ENCODE measurements at places on chromosomes 16 and 17.

DNA sequence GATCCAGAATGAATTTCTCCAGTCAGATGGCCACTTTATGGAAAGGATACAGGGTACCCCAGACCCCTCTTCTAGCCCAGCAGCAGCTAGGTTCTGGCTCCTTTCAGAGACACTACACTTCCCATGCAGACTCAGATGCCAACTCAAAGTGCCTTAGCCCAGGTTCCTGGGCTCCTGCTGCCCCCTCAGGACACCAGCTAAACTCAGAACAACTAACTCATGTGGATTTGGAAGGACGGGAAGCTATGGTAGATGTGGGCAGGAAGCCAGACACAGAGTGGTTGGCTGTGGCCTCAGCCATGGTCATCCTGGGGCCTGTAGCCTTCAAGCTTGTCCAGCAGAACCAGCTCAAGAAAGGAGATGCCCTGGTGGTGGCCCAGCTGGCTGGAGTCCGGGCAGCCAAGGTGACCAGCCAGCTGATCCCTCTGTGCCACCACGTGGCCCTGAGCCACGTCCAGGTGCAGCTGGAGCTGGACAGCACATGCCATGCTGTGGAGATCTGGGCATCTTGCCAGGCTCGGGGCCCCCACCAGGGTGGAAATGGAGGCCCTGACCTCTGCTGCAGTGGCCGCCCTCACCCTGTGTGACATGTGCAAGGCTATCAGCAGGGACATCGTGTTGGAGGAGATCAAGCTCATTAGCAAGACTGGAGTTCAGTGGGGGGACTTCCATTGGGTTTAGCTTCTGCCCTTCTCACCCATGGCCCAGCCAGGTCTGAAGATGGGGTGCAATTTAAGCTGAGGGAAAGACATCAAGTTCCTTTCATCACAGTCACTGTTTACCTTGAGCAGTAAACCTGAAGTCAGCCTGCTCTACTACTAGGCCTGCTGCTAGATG, 111.8 kb downstream of the N4BP1 start:
- DNase-seq = no peak

DNA sequence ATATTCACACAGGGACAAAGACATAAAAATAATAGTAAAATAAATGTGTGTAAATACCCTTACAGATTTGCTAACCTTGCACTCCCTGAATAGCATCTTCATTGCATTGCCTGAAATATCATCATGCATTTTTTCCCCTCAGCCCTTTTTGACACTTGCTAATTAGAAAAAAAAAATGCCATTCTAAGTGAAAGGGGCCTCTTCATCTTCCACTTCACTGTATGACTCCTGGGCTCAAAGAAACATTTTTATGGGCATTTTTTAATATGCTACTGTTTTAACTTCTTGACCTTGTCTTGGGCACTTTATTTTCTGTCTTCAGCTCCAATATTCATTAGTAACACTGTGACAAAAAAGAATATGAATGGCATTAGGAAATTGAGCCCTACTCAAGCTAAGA, 1424.4 kb downstream of the CDH8 start:
- DNase-seq = no peak

DNA sequence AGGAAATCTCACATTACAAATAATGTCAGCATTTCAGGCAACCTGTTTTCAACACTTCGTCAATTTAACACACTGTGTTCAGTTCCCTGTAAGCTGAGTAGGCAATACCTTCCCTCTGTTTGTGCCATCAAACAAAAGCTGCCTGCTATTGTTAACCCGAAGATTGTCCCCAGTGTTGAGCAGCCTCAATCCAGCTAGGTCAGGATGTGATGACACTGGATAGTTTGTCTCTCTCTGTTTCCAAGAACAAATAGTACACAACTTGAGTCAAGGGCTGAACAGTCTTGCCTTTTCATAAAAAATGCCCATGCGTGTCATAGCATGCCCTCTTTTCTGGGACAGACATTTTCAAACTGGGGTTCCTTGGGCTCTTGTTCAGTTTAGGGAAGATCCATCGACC, 36.4 kb downstream of the HSD17B2 start:
- no peak for DNase-seq

GRCh38 chr17:45650561-45650960, 133.6 kb upstream of the CRHR1 start:
- no peak for DNase-seq

DNA sequence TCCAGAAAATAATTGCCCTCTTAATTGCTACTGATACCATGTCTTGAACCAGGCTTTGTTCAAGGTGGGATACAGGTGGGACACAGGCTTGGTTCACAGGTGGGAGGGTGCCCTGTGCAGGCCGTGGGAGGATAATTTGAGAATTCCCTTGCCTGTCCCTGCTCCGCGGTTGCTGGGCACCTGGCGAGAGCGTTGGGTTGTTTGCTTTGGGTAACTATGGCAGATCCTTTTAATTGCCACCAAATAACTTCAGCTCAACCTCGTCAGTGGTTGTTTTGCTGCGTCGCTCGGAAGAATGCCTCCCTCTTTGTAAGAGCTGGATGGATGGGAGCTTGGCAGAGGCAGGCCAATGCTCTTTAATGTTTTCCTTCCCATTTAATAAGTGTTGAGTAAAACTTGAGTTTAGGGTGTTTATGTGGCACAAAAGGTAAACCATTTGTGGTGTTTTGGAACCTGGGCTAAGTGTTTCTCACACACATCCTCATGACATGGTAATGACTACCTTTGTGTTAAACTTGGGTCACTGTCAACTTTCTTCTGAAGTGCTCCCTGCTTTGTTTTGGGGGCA, 202.5 kb downstream of the MSI2 start:
- DNase-seq = no peak

DNA sequence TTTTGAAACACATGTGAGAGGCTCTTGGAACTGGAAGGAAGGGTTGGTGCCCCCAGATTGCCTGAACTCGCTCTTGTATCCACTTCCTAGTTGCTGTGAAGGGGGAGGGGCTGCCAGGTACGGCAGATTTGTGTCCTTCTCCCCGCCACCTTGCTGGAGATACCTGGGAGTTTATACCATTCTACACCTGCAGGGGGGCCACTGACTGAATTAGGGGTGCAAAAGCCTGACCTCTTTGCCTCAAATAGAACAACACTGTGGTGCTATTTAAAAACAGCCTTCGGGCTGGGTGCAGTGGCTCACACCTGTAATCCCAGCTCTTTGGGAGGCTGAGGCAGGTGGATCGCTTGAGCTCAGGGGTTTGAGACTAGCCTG, 35.1 kb upstream of the IL34 start:
- no peak for DNase-seq

DNA sequence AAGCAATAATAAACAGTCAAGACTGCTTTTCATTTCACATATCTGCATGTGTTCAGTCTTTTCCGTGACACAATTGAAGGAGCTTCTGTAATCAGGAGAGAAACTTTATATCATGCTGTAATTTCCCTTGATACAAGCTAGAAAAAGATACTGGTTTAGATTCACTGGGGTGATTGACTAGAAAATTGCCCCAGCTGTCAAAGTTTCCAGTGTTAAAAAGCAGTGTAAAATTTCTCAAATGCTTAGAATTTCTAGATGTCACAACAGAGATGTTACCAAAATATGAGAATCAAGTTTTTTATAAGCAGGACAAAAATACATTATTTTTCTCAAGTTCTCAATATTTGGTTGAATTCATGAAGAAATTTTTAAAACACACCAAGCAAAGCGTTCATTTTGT, 292.4 kb upstream of the HSBP1 start:
- DNase-seq = no peak

GRCh38 chr17:58870747-58871146, 115.1 kb downstream of the PPM1E start:
- DNase-seq = no peak

GRCh38 chr16:83946154-83946780, 6.8 kb upstream of the OSGIN1 start:
- no peak for DNase-seq

DNA sequence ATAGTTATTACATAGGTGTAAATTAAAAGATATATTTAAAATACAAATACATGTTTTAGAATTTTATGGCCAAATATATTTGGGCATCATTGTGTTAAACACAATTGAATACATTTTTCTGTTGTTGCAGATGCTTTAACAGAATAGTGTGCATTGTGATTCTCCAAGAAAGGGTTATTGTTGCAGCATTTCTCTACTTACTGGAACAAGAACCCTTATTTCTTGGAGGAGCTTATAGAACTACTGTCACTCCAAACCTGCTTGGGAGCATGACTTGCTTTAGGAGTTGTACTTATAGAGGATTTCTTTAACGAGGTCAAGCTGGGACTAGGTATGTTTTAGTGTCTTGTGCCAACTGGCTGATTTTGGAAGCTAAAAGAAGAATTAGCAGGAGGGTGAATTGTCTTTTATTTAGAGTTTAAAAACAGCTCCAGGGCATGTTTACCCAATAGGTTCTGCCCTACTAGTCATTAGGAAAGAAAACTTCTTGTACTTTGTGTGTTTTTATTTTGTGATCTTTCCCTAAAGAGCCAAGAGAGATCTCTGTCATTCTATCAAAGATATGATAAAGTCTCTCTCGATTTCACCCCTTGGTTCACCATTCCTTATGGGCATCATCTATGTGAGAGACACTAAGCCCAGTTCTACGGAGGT, 279.8 kb upstream of the SALL1 start:
- DNase-seq = no peak

DNA sequence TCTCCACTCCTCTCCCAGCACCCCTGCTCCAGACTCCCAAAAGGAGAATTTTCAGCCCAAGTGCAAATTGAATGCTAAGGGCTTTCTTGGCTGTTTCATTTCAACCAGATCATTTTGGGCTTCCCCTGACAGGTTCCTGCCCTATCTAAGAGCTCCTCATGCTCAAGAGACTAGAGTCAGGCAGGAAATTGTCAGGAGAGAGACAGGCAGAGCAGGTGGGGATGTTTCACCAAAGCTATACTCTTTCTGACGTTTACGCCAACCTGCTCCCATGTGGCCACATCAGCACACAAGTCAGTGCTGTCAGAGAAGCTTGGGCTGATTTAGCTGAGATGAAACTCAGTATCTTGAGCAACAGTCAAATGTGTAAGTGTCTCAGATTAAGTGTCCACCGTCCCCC, 31.4 kb downstream of the HIC1 start:
- DNase-seq = no peak

DNA sequence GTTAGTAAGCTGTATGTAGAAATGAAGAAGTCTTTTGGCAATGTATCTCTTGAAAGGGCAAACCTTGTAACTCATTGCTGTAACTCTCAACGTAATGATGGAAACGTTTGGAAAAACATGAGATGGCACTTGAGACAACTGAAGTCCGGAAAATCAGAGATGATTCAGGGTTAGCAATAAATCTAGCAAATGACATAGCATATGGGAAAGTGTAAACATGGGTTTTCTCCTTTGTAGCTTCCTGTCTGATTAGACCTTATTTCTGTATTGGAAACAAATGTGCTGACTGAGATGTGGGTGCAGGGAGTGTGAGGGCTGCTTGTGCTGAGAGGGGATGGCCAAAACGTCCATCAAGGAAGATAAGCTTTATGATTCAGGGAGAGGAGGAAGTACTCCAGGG, 110.7 kb upstream of the FAM20A start:
- no peak for DNase-seq

GRCh38 chr17:45783593-45784292, 377 bp upstream of the CRHR1 start:
- DNase-seq = no peak

GRCh38 chr16:66490774-66491715, 58.9 kb downstream of the TK2 start:
- DNase-seq = no peak

DNA sequence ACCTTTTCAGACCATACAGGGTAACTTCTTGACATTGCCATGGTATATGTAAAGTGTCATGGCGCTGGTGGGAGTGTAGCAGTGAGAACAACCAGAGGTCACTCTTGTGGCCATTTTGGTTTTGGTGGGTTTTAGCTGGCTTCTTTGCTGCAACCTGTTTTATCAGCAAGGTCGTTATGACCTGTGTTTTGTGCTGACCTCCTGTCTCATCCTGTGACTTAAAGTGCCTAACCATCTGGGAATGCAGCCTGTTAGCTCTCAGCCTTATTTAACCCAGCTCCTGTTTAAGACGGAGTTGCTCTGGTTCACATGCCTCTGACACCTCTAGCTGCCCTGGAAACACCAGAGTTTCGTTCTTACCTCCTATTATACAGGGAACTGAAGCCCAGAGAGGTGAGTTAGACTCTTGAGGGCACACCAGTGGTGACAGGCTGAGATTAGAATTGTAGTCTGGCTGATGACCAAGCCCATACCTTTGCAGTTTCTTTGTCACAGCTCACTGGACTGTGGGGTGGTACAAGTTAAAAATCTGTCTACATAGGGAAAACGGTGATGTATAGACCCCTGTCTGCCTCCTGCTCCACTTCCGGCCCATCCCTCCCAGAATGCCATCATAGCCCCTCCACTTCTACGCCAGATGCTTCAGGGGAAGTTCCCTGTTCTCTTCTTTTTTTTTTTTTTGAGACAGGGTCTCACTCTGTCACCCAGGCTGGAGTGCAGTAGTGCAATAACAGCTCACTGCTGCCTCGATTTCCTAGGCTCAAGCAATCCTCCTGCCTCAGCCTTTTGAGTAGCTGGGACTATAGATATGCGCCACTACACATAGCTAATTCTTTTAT, 21.0 kb downstream of the KSR1 start:
- no peak for DNase-seq

DNA sequence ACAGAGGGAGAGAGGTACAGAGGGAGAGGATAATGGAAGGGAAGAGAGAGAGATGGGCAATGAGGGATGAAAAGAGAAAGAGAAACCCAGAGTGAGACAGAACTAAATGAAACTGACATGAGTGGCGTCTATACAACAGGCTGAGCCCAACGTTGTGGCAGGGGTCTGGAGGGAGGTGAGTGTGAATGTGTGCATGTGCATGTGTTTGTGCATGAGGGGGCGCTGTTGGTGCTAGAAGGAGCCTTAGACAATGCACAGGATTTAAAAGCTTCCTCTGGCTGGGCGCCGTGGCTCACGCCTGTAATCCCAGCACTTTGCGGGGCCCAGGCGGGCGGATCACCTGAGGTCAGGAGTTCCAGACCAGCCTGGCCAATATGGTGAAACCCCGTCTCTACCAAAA, 454.8 kb upstream of the CDH11 start:
- DNase-seq = no peak

GRCh38 chr17:64460955-64461354, 12.0 kb downstream of the MILR1 start:
- DNase-seq = no peak

GRCh38 chr17:82355770-82356427, 3.1 kb upstream of the TEX19 start:
- no peak for DNase-seq
